ENCODE measurements at places on chromosomes 3 and 15. TPM values are rescaled to one million over a fixed set of nuclear protein-coding genes. Genes with fewer than 3 reads are reported as not detected.

DNA sequence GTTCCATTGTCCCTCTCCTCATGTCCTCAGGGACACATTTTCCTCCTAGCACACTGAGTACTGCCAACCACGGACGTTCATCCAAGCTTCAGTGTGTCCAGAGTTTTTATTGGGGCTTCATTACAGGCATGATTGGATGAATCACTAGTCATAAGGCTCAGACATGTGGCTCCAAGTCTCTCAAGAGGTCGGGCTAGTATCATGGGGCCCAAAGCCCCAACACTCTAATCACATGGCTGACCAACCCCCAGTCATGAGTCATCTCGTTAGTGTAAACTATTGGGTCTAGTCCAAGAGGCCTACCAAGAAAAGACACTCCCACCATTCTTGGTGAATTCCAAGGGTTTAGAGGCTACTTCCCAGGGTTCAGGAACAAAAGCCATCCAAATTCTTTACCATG, 4.4 kb downstream of the TERC start:
- no peak for DNase-seq

GRCh38 chr3:123813876-123814275, 70.3 kb downstream of the MYLK start:
- DNase-seq = no peak

DNA sequence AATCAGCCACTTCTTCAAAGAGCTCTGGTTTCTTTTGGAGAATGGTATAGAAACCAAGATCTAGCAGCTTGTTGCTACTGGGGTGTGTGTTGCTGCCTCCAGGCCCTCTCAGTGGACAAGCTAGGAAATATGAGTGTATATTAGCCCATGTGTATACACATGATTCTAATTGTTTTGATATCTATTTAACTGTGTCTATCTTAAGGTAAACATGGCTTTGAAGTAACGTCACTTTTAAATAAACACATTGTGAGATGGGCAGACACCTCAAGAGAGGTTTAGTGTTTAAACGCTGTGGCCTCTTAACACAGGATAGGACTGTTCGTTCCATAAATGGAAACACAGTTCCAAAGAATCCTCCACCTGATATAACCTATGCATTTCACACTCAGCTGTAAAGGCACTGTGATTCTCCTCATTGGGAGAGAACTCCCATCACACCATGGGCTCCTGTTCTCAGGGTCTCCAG, 87.0 kb downstream of the GMPS start:
- DNase-seq = no peak

DNA sequence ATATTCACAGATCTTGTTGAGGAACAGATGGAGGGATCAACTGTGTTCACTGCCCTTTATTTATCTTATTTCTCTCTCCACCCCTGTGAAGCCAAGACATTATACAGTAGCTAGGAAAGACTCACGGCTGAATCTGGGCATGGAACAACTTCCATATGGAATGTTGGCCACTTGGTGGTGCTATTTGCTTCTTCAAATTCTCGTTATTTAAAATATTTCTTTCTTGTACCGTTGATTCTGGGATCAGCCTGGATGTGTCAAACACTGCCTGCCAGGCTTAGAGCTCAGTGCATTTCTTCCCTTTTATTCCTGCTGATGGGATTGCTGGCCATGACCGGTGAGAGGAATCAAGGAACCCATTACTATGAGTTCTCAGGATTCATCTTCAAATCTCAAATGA, 17.5 kb upstream of the GASK1A start:
- DNase-seq = peak; percentile 19

DNA sequence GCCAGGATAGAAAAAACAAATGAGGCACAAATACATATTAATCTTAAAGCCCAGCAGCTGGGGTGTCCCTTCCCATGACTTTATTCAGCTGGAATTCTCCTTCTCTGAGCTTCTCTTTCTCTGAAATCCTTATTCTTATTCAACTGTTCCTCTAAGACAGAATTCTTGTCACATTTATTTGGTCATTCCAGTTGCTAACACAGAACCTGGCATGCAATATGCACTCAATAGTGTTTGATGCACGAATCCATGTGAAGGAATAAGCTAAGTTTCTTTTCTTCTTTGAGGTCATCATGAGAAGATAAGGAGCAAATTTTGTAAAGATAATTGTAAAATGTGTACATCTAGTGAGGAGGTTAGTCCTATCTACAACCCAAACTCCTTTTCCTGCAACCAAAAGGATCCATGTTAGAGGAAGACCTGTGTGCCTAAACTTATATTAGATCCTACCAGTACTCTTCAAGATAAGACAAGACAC, 154.2 kb upstream of the KCNMB2 start:
- DNase-seq = no peak

FBN1 gene
- total RNA-seq = 0.68 TPM

PLAAT1 gene
- total RNA-seq = not detected
